ENCODE measurements at places on chromosomes 12 and 14.

DNA sequence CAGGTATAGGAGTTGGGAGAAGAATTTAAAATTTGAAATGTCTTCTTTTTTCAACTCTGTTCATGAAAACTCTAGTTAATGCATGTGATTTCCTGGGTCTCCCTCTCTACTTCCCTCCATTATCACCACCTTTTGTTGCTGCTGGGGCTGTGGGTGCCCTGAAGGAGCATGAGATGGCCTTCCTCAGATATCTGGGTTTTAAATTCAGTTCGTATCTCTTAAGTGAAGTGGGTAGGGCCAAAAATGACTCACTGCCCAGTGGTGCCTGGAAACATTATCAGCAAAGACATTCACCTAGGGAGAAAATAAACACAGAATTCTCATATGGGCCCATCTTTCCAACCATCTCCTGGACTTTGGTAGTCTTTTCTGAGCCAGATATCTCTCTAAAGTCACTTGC, 234.9 kb upstream of the PLEKHG7 start:
- DNase-seq = no peak

- no peak for DNase-seq
Measured at GRCh38 chr12:115914122-115914521, 363.4 kb downstream of the MED13L start.

DNA sequence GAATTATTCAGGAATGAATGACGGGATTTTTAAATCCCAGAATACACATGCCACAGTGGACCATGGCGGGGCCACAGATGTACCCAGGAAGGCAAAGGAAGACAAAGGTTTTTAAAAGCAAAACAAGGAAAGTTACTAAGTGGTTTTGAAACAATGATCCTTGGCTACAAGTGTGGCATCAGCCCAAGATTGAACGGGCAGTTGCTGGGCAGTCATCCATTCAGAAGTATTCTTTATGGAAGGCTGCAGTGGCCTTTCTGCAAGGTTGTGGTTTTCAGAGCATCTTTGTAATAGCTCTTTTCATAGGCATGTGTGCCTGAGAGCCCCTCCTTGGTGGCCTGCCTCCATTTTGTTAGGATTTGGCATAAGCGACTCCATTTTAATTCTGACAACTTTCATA, 13.4 kb upstream of the IFI27 start:
- DNase-seq = no peak

- no peak for DNase-seq
Measured at GRCh38 chr12:96383991-96384390, 16.2 kb downstream of the CDK17 start.

All from suppressor macrophage (primary cell).